ENCODE measurements at places on chromosomes 4 and X. TPM values are rescaled to one million over a fixed set of nuclear protein-coding genes. Genes with fewer than 3 reads are reported as not detected.
A peak's percentile ranks its signal among the peaks of the same experiment; 100 is the strongest.

The PWWP3B gene
- not detected for total RNA-seq

The FAM133A gene
- total RNA-seq = 2.5 TPM

The KLHL4 gene
- 0.65 TPM for total RNA-seq

The TLR3 gene
- total RNA-seq = 10.3 TPM

The MAOA gene
- total RNA-seq = 5.0 TPM

- no peak overlapping the region for H3K4me3 ChIP-seq
- H3K4me1 ChIP-seq = no peaks in the 10 kb centered on the region
- H3K36me3 ChIP-seq = no peaks in the 10 kb centered on the region
Observed at GRCh38 chr4:136390824-136391223, 1141.5 kb downstream of the PCDH18 start.

- no peak overlapping the region for H3K4me3 ChIP-seq
- H3K4me1 ChIP-seq = no peaks in the 10 kb centered on the region
- H3K27ac ChIP-seq = no peak overlapping the region
- no peaks in the 10 kb centered on the region for H3K27me3 ChIP-seq
Observed at GRCh38 chr4:67522230-67522629, 23.1 kb downstream of the CENPC start.

- no peak overlapping the region for H3K4me3 ChIP-seq
- H3K27me3 ChIP-seq = no peaks in the 10 kb centered on the region
- H3K4me1 ChIP-seq = peaks cover 32% of the 10 kb centered on the region
- peak; percentile 99 for DNase-seq
- H3K27ac ChIP-seq = peak overlapping the region; percentile 92
Observed at GRCh38 chrX:132001127-132001526, 22.0 kb upstream of the STK26 start.

- H3K36me3 ChIP-seq = no peaks in the 10 kb centered on the region
- no peak for DNase-seq
- no peaks in the 10 kb centered on the region for H3K27me3 ChIP-seq
- no peak overlapping the region for H3K4me3 ChIP-seq
- H3K27ac ChIP-seq = no peak overlapping the region
Observed at GRCh38 chr4:8277356-8278008, 7.9 kb downstream of the HTRA3 start.

- no peak overlapping the region for H3K27ac ChIP-seq
- no peak for DNase-seq
- no peaks in the 10 kb centered on the region for H3K36me3 ChIP-seq
- H3K4me1 ChIP-seq = no peaks in the 10 kb centered on the region
- no peak overlapping the region for H3K4me3 ChIP-seq
Observed at GRCh38 chr4:174119830-174120229, 163.6 kb downstream of the FBXO8 start.

DNA sequence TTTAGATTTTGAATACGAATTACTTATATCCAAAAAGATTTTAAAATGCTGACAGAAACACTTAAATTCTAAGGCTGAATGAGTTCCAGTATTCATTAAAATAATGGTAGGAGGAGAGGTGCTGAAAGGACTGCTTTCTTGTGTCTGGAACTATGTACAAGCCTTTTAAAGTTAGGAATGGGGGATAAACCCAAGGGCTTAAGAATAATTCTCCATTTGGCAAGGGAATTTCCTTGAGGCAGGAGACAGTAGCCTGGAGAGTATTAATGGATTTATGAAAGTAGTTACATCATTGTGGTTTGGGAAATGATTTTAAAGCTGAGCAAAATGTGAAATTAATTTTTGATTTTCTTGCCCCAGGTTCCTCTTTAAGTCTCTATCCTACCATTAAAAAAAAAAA is 266.5 kb upstream of the KCNIP4 start:
- no peaks in the 10 kb centered on the region for H3K36me3 ChIP-seq
- no peak overlapping the region for H3K27ac ChIP-seq
- no peak for DNase-seq
- no peaks in the 10 kb centered on the region for H3K4me1 ChIP-seq
- peaks cover 4% of the 10 kb centered on the region for H3K27me3 ChIP-seq

DNA sequence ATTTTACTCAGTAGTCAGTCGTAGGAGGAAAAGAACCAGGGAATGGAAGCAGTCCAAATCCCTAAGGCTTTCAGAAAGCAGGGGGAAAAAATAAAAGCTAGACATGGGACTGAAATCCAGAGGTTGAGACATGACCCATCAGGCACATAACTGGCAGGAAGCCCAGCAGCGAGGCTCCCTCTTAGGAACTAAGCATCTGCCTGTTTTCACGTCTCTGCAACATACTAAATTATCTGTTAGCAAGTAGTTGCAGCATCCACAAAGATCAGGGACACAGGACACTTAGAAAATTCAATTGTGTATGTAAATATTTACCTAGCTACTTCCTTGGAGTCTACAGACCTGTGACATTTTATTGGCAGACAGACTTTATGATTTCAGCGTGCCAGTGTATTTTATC is 118.0 kb upstream of the EDNRA start:
- no peaks in the 10 kb centered on the region for H3K27me3 ChIP-seq
- no peak overlapping the region for H3K4me3 ChIP-seq
- peaks cover 26% of the 10 kb centered on the region for H3K4me1 ChIP-seq
- no peak for DNase-seq

DNA sequence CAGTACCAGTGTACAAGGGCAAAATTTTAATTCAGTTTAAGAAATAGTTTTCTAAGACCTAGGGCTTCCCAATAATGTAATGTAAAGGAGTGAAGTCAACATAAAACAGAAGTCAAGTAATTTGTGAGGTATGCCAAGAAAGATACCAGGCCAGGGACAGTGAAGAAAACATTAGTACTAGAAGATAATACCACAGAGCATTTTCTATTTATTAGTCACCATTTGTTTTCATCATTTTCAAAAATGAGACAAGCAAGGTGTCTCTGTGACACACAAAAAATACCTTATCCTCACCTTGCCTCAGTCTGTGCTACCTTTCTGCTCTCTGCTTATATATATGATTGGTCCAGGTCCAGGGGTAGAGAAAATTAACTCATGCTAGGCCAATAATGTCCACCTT is 46.8 kb downstream of the VEGFC start:
- DNase-seq = no peak
- H3K27ac ChIP-seq = no peak overlapping the region
- no peaks in the 10 kb centered on the region for H3K27me3 ChIP-seq
- H3K36me3 ChIP-seq = no peaks in the 10 kb centered on the region
- H3K4me1 ChIP-seq = no peaks in the 10 kb centered on the region

DNA sequence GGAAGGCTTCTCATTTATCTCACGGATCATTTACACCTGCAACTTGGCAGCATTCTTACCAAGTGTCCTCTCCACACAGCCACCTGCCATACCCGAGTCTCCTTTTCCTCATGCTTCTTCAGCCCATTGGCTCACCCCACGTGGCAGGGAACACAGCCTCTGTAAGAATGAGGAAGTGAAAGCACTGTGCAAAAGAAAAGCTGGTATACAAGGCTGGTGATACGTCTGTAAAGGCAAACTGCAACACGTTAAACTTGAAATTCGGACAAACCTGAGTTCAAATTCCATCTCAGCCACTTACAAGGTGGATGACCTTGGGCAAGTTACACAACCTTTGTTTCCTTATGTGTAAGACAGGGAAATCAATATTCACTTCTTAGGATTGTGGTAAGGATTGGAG is 164.0 kb upstream of the RASGEF1B start:
- no peaks in the 10 kb centered on the region for H3K36me3 ChIP-seq
- H3K4me1 ChIP-seq = 0 out of 2 replicates have a peak, but pooled peaks cover 5% of the 10 kb centered on the region
- peak; percentile 78 for DNase-seq
- H3K27ac ChIP-seq = peak overlapping the region; percentile 57
- H3K4me3 ChIP-seq = no peak overlapping the region

DNA sequence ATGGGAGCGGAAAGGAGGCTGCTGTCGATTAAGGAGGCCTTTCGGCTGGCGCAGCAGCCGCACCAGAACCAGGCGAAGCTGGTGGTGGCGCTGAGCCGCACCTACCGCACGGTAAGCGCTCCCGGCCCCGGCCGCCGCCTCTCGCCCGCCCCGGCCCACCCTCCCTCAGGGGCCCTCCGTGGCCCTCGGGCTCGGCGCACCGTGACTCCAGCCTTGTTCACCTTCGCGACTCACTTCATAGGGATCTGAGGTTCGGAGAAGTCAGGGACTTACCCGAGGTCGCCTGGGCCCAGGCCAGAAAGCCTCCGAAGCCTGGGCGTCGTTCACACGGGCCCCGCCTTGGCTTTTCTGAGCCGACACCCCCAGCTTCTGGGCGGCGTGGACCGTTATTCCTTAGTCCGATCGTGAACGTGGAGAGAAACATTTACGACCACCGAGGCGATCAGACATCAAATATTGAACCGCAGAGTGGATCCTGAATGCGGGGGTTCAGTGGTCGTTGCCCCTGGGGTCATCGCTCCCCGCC is 362 bp downstream of the NCAPG start:
- H3K27ac ChIP-seq = 0 out of 2 replicates have a peak overlapping the region, but pooled peaks have one; percentile 16
- H3K27me3 ChIP-seq = no peaks in the 10 kb centered on the region
- peaks cover 20% of the 10 kb centered on the region for H3K36me3 ChIP-seq
- no peak for DNase-seq

GRCh38 chr4:173319696-173320095 is 14.5 kb downstream of the HMGB2 start:
- H3K27me3 ChIP-seq = no peaks in the 10 kb centered on the region
- no peaks in the 10 kb centered on the region for H3K4me1 ChIP-seq
- H3K27ac ChIP-seq = no peak overlapping the region

GRCh38 chr4:59994118-59994517 is 1206.0 kb upstream of the ADGRL3 start:
- H3K4me3 ChIP-seq = no peak overlapping the region
- no peaks in the 10 kb centered on the region for H3K4me1 ChIP-seq
- no peak overlapping the region for H3K27ac ChIP-seq
- DNase-seq = no peak
- H3K36me3 ChIP-seq = no peaks in the 10 kb centered on the region
- H3K27me3 ChIP-seq = no peaks in the 10 kb centered on the region

- H3K27me3 ChIP-seq = no peaks in the 10 kb centered on the region
- H3K36me3 ChIP-seq = no peaks in the 10 kb centered on the region
- H3K4me3 ChIP-seq = no peak overlapping the region
Observed at GRCh38 chrX:117711782-117712181, 404.8 kb downstream of the KLHL13 start.

DNA sequence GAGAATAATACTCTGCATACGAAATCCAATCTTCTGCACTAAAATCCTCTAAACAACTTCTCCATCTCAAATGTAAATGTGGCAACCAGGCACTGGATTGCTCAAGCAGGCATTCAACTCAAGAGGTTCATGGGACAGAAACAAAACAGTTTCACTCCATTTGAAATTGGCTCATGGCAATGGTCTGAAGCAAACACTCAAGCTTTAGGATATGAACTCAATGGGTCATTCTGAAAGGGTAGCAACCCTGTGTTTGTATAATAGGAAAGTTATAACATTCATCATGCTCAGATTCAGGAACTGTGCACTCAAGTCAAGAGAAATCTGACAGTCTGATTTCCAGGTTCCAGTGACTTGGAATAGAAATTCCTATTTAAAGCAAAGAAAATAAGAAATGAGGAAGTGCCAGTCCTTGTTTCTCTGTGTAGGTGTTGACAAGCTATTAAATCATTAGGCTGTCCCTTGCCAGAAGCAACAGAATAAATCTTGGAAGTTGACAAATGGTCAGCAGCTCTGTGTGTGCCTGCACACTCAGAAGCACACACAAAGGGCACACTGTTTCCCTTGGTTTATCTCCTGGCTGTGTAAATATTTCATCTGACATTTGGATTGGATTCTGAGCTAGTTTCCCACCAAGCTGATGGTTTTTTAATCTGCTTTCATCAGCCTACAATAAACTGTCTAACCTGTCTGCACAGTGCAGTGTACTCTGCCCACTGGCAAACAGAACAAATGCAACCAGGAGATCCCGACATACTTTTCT is 75.9 kb upstream of the CITED1 start:
- DNase-seq = no peak
- no peak overlapping the region for H3K4me3 ChIP-seq
- no peaks in the 10 kb centered on the region for H3K36me3 ChIP-seq
- H3K27ac ChIP-seq = no peak overlapping the region

DNA sequence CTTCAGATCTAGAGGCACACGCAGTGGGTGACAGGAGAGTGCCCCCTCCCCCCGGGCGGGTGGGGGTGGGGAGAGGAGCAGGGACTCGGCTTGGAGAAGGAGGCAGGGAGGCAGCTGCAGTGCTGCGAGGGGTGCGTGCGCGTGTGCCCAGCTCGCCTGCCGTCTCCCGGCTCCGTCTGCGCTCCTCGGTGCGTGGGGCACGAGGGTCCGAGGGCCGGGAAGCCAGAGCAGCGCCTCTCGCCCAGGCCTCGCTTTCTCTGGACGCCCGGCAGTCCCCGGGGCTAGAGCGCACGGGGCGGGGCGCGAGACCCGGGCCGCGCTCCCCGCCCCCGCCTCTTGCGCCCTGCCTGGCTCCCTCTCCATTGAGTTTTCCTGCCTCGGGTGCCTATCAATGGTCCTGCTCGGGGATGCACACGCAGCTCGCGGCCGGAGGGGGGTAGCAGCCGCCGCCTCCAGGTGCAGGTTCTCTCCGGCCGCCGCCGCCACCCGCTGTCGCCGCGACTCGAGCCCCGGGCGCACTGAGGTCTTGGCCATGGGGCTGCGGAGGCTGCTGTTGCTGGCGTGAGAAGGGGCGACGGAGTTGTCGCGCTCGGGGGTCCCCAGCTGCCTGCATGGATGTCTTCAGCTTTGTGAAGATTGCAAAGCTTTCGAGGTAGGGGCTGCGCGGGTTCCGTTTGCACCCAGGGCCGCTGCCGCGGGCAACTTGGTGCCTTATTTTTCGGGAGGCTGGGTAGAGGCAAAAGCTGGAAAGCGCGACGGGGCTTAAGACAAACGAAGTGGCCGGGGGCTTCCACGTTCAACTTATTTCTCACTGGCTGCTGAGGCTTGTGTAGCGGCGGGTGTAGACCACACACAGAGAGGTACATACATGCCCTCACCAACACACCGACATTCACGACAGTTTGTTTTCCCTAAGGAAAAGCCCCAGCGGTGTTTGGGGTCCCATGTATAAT is at the start of gene FRMPD4:
FRMPD4 (plus strand) TSS at position 113 of the 953 bp plus-strand sequence; CDS start at position 612, 499 bp downstream.
- no peak for DNase-seq
- no peak within 1 kb of the TSS for H3K27ac ChIP-seq
- no peaks in the 10 kb centered on the region for H3K4me1 ChIP-seq
- H3K36me3 ChIP-seq = no peaks in the 10 kb centered on the region

DNA sequence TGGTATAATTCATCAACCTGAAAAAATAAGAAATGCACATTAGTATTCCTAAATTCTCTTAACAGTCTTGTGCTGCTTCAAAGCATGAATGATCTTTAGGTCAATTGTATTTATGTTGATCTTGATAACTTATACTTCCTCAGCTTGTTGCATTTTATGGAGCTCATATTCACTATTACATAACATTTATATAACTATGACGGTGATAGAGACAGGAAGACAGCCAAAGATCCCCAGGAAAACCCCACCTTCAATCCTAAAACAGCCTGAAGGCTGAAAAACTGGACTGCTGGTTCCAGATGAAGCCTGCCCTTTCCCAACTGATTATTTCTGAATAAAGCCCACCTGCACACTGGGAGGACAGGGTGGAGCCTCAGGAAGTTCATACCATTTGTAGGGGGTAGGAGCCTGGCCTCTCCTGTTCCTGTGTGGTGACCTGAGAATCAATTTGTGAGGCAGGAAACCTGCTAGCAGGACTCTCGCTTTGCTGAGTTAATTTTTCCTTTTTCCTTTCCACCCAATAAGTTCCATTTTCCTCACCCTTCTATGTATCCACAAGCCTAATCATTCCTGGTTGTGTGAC is 30.5 kb downstream of the MAGEC1 start:
- no peak for DNase-seq
- H3K27me3 ChIP-seq = no peaks in the 10 kb centered on the region
- no peak overlapping the region for H3K27ac ChIP-seq
- no peak overlapping the region for H3K4me3 ChIP-seq
- no peaks in the 10 kb centered on the region for H3K4me1 ChIP-seq

Data from PC-9 (cell line).